Sciatic nerve (tissue), 2 donors: ENCODE measurements at places on chromosomes 7 and 10. TPM values are rescaled to one million over a fixed set of nuclear protein-coding genes. Genes with fewer than 3 reads are reported as not detected.

GRCh38 chr7:127389321-127389720 is 3.2 kb downstream of the ZNF800 start:
- DNase-seq = no peak

- no peak for DNase-seq
Observed at GRCh38 chr7:135713836-135714470, 14.0 kb downstream of the SLC13A4 start.

GRCh38 chr10:122171302-122172075 is 99.6 kb upstream of the BTBD16 start:
- DNase-seq = no peak

DNA sequence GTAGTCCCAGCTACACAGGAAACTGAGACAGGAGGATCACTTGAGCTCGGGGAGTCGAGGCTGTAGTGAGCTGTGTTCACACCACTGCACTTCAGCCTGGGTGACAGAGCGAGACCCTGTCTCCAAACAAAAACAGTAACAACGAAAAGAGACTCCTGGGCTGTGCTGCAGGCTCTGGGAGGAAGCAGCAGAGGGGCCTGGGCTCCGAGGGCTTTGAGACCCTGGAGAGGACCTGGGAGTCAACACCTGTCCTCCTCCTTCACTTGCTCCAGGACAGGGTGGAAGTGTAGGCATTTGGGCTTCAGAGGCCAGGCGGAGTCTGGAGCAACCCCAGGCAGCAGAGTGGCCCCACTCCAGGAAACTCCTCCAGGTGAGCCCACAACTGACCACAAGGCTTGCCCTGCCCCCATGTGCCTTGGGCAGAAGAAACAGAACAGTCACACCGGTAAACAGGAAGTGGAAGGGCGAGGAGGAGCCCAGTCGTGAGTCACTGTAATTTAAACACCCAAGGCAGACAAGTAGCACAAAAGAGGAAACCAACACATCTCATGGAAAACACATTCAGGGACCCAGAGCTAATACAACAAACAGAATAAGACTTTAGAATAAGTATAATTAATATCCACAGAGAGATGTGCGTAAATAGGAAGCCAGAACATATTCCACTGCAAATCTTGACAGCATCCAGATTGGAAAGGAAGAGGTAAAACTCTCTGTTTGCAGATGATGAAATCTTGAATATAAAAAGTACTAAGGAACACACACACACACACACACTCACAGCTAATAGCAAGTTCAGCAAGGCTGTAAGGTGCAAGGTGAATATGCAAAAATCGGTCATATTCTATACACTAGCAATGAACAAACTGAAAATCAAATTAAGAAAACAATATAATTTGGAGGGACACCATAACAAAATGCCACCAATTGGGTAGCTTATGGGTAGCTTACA is 20.5 kb upstream of the RASGEF1A start:
- DNase-seq = no peak

DNA sequence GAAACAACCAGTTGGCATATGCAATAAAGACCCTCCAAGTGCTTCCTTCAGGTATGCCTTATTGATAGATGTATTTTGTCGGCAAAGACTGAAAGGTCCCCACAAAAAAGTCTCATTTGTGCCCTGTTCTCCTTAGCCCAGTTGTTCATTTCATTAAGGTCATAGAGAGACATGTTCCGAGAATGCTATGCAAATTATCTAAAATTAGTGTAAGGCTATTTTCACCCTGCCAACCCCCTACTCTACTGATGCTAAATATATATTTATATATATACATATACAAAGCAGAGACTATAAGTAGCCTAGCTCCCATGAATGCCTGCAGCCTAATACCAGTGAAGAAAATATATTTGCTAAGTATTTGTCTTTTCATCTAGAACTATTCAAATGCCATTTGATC is 96.7 kb upstream of the ADO start:
- no peak for DNase-seq

DNA sequence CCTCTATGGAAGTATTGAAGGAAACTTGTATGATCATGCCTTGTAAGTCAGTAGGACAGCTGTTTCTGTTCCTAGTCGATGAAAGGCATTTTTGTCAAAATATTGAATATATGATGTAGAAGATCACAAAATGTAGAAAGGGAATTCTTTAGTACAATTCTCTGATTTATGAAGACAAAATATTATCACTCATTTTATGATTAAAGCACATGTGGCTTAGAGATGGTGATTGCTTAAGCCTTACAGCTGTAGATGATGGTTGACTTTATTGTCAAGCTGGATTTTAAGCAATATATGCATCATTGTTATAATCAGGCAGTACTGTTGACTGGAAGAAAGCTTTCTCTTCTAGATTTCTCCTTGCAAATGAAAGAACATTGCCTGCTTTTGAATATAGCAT is 26.4 kb downstream of the MXI1 start:
- DNase-seq = no peak

- DNase-seq = no peak
Observed at GRCh38 chr10:85528318-85528652, 838.3 kb downstream of the GRID1 start.

Gene NEURL1
- 0.36 TPM for total RNA-seq

Gene KLLN
- 0.98 TPM for total RNA-seq

DNA sequence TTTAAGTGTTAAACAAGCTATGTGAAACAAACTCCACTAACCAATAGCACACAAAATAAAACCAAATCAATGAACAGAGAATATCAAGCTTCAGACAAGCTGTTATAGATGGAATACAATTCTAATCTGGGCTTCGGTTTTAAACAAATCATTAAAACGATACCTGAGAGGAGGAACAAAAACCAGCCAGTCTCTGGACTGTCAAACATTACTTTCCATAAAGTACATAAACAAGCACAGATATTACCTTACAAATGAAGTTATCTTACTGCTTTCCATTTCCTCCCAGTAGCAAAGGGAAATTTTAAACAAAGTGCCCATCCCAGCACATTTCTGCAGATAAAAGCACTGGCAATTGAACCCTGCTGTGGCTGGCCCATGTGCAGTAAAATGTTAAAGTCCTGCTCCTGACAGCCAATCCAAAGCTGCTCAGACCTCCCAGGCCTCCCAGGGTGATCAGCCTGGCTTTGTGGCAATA is 128.0 kb downstream of the NRCAM start:
- no peak for DNase-seq

Gene ACTA2
- 573 TPM for total RNA-seq

GRCh38 chr7:84069033-84069432 is 125.6 kb downstream of the SEMA3A start:
- no peak for DNase-seq

- no peak for DNase-seq
Observed at GRCh38 chr10:116710076-116710475, 32.3 kb downstream of the HSPA12A start.

GRCh38 chr10:36688717-36689116 is 436.7 kb upstream of the ANKRD30A start:
- no peak for DNase-seq

DNA sequence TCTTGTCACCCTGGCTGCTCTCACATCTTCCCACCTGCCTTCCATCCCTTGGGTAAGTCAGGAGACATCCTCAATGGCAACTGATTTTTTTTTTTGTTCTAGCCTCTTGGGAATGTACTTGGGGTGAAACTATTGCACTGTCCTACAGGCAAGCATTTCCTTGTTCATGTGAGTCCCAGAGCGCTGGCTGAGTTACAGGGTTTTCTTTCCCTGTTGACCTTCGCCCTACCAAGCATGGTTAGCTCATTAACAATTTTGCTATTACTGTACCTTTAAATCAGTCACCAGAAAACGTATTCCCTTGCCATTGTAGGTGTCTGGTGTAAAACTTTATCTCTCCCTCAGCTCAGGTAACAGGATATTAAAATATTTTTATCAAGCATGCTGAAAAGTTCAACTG is 98.9 kb downstream of the PRLHR start:
- DNase-seq = no peak

DNA sequence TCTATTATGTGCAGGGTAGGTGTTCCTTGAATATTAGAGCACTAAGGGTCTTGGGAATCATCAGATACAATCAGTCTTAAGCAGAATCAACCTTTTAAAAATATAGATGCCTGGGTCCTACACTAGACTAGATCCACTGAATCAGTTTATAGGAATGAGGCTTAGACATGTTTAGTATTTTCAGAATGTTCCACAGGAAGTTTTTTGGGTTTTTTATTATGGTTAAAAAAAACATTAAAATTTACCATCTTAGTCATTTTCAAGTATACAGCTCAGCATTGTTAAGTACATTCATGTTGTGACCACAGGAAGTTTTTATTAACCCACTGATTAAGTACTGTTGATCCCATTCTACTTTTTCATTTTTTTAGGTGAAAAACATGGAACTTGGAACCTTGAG is 135.7 kb downstream of the LCOR start:
- no peak for DNase-seq

Gene CRTAC1
- total RNA-seq = 23.0 TPM

DNA sequence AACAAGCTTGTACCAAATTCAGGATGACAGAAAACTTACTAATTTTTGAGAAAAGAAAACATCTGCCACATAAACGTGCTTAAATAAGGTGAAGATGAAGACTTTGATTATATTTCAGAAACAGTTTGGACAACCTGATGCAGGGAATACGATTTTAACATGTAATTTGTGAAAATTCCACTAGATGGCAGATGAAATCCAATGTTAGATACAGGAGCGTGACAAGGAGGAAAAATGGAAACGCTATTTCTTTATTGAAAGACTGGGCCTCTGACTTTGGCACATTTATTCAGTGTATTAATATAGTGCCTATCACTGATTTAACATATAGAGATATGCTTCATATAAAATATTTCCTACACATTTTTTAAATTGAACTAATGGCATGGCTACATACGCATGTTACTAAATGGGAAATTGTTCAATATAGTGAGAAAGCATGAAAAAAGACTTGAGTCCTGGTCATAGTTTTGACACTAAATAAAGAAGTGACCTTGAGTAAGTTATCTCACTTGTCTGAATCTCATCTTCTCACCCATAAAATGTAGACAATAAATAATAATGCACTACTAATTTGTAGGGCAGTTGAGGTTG is 60.7 kb downstream of the CD36 start:
- DNase-seq = no peak

Gene STEAP1
- 17.1 TPM for total RNA-seq

GRCh38 chr10:49264177-49264677 is 34.7 kb upstream of the C10orf71 start:
- no peak for DNase-seq

DNA sequence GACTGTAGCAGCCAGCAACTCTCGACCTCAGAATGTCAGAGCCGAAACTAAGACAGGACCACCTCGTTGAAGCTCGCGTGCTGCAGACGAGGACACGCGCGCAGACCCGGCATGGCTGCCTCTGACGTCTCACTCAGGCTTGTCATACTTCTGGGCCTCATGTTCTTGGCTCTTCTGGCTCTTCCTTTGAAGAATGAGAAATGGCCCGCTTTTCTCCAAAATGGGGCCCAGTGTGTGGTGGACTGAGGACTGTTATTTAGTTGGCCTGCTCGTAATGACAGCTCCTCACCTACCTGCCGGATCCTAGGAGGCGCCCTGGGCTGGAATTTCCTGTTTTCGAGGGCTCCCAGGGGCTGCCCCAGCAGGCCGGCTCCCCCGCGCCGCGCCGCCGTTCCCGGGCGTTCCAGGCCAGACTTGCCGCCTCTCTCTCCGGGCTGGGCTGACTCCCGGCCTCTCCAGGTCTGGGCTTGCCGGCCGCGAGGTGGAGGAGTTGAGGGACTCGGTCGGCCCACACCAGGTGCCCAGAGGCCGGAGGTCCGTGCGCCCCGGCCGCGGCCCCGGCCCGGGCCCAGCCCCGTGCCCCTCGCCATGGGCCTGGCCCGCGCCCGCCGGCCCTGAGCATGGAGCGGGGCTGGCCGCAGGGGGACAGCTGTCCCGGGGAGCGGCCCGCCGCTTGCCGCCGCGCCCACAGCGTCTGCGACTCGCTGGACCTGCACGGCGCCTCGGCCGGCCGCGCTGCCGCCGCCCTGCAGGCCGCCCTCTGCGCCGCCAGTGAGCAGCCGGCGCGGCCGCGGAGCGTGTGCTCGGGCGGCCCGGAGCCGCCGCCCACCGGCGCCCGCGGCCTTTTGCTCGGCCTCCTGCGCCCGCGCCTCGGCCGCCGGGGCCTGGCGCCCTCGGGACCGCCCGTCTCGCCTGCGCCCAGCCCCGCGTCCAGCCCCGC is 28.1 kb downstream of the AGAP3 start:
- DNase-seq = no peak

GRCh38 chr7:52712938-52713337 is 322.5 kb upstream of the POM121L12 start:
- DNase-seq = no peak
